Stimulated activated CD4-positive, alpha-beta T cell treated with anti-CD3 and anti-CD28 coated beads, Interleukin-1b, Interleukin-23, amount 100 ng/mL, for 1 hour (primary cell): ENCODE measurements at places on chromosomes 7 and 10.

GRCh38 chr10:91033324-91033950, 112.5 kb upstream of the ANKRD1 start:
- no peak for DNase-seq

- no peak for DNase-seq
Observed at GRCh38 chr10:96270571-96270970, 798 bp downstream of the BLNK start.

- DNase-seq = no peak
Observed at GRCh38 chr7:1885465-1886226, 215.6 kb downstream of the ELFN1 start.

GRCh38 chr7:47031786-47032535, 550.0 kb downstream of the TNS3 start:
- no peak for DNase-seq

- DNase-seq = no peak
Observed at GRCh38 chr7:74252893-74253292, 1.3 kb downstream of the RFC2 start.

DNA sequence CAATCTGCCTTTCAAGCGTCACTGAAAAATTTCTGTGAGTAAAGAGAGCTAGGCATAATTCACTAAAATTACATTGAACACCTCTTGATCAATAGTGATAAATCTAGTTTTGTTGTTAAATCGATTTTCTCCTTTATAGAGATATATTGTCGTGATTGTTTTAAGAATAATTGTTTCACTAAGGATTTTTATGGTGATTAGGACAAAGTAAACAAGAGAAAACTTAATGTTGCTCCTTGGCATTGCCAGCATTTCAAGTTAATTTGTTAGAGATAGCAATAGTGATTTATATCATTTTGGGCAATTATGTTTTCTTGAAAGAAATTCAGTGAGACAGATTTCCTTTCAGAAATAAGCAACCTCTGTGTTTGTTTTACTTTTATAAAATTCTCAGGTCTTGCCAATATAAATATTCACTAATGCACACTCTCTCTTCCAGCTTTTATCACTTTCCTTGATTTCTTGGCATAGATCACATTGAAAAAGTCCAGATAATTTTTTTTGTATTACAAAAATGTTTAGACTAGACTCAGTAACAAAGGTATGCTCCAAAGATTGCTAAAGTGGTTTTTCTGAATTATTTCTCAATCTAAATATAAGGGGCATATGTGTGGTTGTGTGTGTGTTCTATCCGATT, 538.7 kb downstream of the TFEC start:
- DNase-seq = no peak

DNA sequence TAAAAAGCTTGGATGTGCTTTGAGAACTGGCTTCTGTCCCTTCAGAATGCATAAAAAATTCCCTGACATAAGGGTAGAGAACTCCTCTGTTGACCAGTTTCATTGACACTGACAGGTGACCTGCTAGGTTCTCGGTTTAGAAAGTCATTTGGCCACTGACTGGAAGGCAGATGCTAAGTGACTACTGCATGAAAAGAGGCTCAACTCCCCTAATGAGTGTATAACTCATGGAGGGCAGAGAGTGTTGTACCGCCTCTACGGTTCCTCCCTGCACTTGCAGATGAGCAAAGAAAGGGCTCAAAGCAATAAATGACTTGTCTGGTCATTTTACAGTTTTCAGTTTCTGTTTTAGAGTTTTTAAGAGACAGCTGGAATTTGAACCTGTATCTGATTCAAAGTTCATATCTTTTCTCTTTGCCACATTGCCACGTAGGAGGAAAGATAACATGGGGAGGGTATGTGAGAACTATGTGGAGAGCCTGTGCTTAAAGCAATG, 2.9 kb upstream of the FGL2 start:
- DNase-seq = no peak

- no peak for DNase-seq
Observed at GRCh38 chr7:94294471-94295131, 100.1 kb upstream of the COL1A2 start.

DNA sequence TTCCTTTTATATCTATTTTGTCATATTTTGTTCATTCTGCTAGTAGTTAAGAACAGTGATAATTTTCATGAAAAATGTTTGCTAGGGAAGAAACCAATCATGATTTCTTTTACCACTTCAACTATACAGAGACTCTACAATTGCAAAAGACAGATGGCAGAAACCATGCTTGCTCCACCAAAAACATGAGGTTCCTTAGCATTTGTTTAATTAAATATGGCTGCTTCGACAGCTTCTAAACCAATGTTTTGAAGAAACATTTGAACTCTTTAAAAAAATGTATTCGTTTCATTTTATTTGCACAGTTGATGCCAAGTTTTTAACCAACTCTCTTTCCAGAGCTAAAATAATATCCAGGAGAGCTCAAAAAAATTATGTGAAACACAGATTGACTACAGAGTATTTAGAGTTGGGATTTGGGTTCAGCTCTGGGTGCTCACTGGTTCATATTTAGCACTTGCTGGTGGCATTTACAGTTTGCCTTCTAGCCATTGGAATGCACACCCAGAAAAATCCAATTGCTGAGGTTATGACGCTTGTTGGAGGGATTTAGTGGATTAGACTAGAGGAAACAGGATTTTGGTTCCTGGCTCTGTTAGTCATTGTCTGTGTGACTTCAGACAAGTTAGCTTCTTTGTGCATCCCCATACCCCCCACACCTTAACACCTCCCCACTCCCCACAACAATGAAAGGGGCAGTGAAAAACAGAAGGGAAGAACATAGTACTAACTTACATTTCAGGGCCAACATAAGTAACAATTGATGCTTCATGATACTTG, 35.8 kb upstream of the SDHAF3 start:
- DNase-seq = no peak

- no peak for DNase-seq
Observed at GRCh38 chr10:7561216-7561893, 105.4 kb downstream of the ITIH5 start.

GRCh38 chr10:43317422-43317821, 50.6 kb upstream of the RASGEF1A start:
- no peak for DNase-seq
